ENCODE measurements at places on chromosomes 13 and 19. TPM values are rescaled to one million over a fixed set of nuclear protein-coding genes. Genes with fewer than 3 reads are reported as not detected.

GRCh38 chr19:41206926-41207750 lies 11.9 kb upstream of the AXL start:
- peak overlapping the region; percentile 61 for H3K27ac ChIP-seq
- H3K27me3 ChIP-seq: no peaks in the 10 kb centered on the region
- no peaks in the 10 kb centered on the region for H3K36me3 ChIP-seq
- H3K4me3 ChIP-seq: no peak overlapping the region
- no peaks in the 10 kb centered on the region for H3K4me1 ChIP-seq

- no peak for DNase-seq
- no peaks in the 10 kb centered on the region for H3K4me1 ChIP-seq
- H3K36me3 ChIP-seq: no peaks in the 10 kb centered on the region
- H3K27me3 ChIP-seq: no peaks in the 10 kb centered on the region
Observed at GRCh38 chr13:68982961-68983619, 1124.5 kb upstream of the ATXN8OS start.

Gene CELF5
- not detected for total RNA-seq

Gene RNF17
- total RNA-seq: not detected

Gene SOX1
- not detected for total RNA-seq

DNA sequence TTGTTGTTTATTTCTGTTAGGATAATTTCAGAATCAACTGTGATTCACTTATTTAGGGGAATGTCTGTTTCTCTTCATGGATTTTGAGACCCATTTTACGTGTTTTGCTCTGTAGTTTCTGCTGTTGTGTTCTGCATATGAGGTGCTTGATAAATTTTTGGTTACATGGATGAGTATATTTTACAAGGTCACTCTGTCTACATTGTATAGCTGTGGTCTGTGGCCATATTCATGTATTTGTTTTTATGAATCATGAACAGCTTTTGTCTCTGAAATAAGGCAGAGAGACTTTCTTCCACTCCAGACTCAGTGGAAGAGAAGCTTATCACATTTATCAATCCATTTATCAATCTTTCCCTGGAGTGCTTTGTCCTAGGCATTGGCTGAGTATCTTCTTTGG lies 56.6 kb downstream of the PDS5B start:
- H3K27me3 ChIP-seq: no peaks in the 10 kb centered on the region
- no peaks in the 10 kb centered on the region for H3K4me1 ChIP-seq
- no peak for DNase-seq
- no peak overlapping the region for H3K27ac ChIP-seq
- no peaks in the 10 kb centered on the region for H3K36me3 ChIP-seq

Gene CAPS
- 4.5 TPM for total RNA-seq

GRCh38 chr19:47609906-47610894 lies 1.3 kb downstream of the BICRA start:
- H3K4me3 ChIP-seq: peak overlapping the region; percentile 82
- peak overlapping the region; percentile 99 for H3K27ac ChIP-seq
- H3K4me1 ChIP-seq: no peaks in the 10 kb centered on the region
- no peaks in the 10 kb centered on the region for H3K36me3 ChIP-seq

- no peak for DNase-seq
- H3K27me3 ChIP-seq: no peaks in the 10 kb centered on the region
- no peaks in the 10 kb centered on the region for H3K4me1 ChIP-seq
- no peaks in the 10 kb centered on the region for H3K36me3 ChIP-seq
Observed at GRCh38 chr13:72527333-72527732, 200.1 kb downstream of the MZT1 start.

DNA sequence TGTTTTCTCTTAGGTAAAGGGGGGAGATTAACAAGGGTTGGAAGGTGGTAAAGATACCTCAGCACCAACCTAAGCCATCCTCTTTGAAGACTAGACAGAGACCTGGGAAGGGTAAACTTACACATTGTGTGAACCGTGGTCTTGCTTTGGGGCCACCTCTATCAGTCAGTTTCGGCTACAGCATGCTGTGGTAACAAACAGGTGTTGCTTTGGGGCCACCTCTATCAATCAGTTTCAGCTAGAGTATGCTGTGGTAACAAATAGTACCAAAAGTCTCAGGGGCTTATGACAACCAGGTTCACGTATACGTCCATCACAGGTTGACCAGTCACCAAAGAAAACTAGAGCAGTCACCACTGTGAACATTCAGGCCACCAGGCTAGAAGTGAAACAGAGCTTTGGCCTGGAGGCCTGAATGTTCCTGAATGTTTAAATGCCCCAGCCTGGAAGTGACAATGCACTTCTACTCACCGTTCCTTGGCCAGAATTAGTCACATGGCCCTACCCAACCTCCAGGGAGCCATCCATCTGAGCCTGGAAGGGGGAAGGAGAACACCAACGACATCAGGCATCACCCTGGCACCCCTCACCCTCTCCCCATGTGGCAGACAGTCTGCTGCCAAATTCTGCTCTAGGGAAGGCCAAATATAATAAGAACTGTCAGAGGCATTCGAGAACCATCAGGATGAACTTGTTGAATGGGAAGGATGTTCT lies 3.8 kb downstream of the FXYD7 start:
- no peak for DNase-seq
- H3K36me3 ChIP-seq: no peaks in the 10 kb centered on the region
- no peaks in the 10 kb centered on the region for H3K27me3 ChIP-seq
- H3K4me3 ChIP-seq: no peak overlapping the region

- DNase-seq: no peak
- no peaks in the 10 kb centered on the region for H3K4me1 ChIP-seq
- no peak overlapping the region for H3K4me3 ChIP-seq
- H3K27ac ChIP-seq: no peak overlapping the region
- no peaks in the 10 kb centered on the region for H3K27me3 ChIP-seq
Observed at GRCh38 chr19:7349961-7350711, 1.4 kb downstream of the ARHGEF18 start.

- no peak overlapping the region for H3K27ac ChIP-seq
- H3K27me3 ChIP-seq: no peaks in the 10 kb centered on the region
- H3K4me1 ChIP-seq: no peaks in the 10 kb centered on the region
- DNase-seq: peak; percentile 77
Observed at GRCh38 chr19:47296036-47296435, 13.6 kb upstream of the C5AR1 start.

GRCh38 chr19:42555317-42555716 lies 27.0 kb upstream of the CEACAM1 start:
- peak; percentile 54 for DNase-seq
- no peaks in the 10 kb centered on the region for H3K36me3 ChIP-seq
- no peak overlapping the region for H3K27ac ChIP-seq
- no peak overlapping the region for H3K4me3 ChIP-seq
- H3K4me1 ChIP-seq: no peaks in the 10 kb centered on the region

- H3K4me3 ChIP-seq: no peak overlapping the region
- no peaks in the 10 kb centered on the region for H3K4me1 ChIP-seq
- H3K27ac ChIP-seq: no peak overlapping the region
- H3K27me3 ChIP-seq: no peaks in the 10 kb centered on the region
- H3K36me3 ChIP-seq: no peaks in the 10 kb centered on the region
Observed at GRCh38 chr13:103161476-103161875, 95.3 kb upstream of the SLC10A2 start.

Gene NLRP9
- total RNA-seq: not detected

Gene ZNF177
- 1.1 TPM for total RNA-seq

- H3K27ac ChIP-seq: no peak overlapping the region
- no peaks in the 10 kb centered on the region for H3K4me1 ChIP-seq
- no peak overlapping the region for H3K4me3 ChIP-seq
- no peaks in the 10 kb centered on the region for H3K36me3 ChIP-seq
- DNase-seq: no peak
- no peaks in the 10 kb centered on the region for H3K27me3 ChIP-seq
Observed at GRCh38 chr13:42600943-42601342, 27.0 kb downstream of the TNFSF11 start.

Gene ZNF575
- not detected for total RNA-seq

DNA sequence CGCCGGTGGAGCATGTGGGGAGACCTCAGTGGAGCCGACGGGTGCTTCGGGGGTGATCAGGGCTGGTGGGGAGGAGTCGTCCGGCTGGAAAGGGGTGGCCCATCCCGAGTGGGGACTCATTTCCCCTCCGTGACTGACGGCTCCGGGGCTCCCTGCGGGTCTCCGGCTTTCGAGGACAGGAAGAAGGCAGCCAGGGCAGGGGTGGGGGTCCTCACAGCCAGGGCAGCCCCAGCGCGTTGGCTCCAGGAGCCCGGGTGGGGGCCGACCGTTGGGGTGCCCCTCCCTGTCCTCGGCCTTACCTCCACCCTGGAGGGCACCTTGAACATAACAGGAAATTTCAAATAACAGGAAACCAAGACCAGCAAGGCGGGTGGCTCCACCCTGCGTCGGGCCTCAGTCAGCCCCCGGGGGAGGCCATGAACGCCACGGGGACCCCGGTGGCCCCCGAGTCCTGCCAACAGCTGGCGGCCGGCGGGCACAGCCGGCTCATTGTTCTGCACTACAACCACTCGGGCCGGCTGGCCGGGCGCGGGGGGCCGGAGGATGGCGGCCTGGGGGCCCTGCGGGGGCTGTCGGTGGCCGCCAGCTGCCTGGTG lies at the start of gene S1PR4:
S1PR4 (plus strand) TSS at position 393 of the 596 bp plus-strand sequence; CDS start at position 417, 24 bp downstream.
- no peaks in the 10 kb centered on the region for H3K4me1 ChIP-seq
- H3K36me3 ChIP-seq: no peaks in the 10 kb centered on the region
- H3K27me3 ChIP-seq: no peaks in the 10 kb centered on the region
- no peak within 1 kb of the TSS for H3K27ac ChIP-seq

- no peaks in the 10 kb centered on the region for H3K36me3 ChIP-seq
- no peak overlapping the region for H3K4me3 ChIP-seq
- no peak for DNase-seq
- no peak overlapping the region for H3K27ac ChIP-seq
- H3K4me1 ChIP-seq: no peaks in the 10 kb centered on the region
Observed at GRCh38 chr19:1488282-1488601, 1.9 kb downstream of the PCSK4 start.

GRCh38 chr19:52094526-52095130 lies 937 bp downstream of the ZNF841 start:
- no peaks in the 10 kb centered on the region for H3K36me3 ChIP-seq
- no peaks in the 10 kb centered on the region for H3K27me3 ChIP-seq
- H3K27ac ChIP-seq: no peak overlapping the region
- H3K4me3 ChIP-seq: peak overlapping the region; percentile 88
- H3K4me1 ChIP-seq: no peaks in the 10 kb centered on the region
- DNase-seq: no peak

GRCh38 chr19:46731007-46731501 lies 14.1 kb upstream of the PRKD2 start:
- H3K4me3 ChIP-seq: no peak overlapping the region
- no peak for DNase-seq
- no peaks in the 10 kb centered on the region for H3K27me3 ChIP-seq
- no peak overlapping the region for H3K27ac ChIP-seq
- no peaks in the 10 kb centered on the region for H3K4me1 ChIP-seq

Gene FGF14
- total RNA-seq: 1.3 TPM

GRCh38 chr13:49938921-49939320 lies 2.8 kb upstream of the SPRYD7 start:
- H3K4me1 ChIP-seq: no peaks in the 10 kb centered on the region
- H3K27ac ChIP-seq: peak overlapping the region; percentile 20
- H3K36me3 ChIP-seq: no peaks in the 10 kb centered on the region

Gene CALR3
- total RNA-seq: not detected

- H3K27me3 ChIP-seq: no peaks in the 10 kb centered on the region
- DNase-seq: no peak
- no peak overlapping the region for H3K4me3 ChIP-seq
- peak overlapping the region; percentile 98 for H3K27ac ChIP-seq
- H3K4me1 ChIP-seq: peaks cover 45% of the 10 kb centered on the region
Observed at GRCh38 chr19:41307954-41308449, 2.0 kb upstream of the CCDC97 start.

- H3K36me3 ChIP-seq: no peaks in the 10 kb centered on the region
- peak overlapping the region; percentile 35 for H3K4me3 ChIP-seq
- DNase-seq: no peak
- peaks cover 4% of the 10 kb centered on the region for H3K27me3 ChIP-seq
Observed at GRCh38 chr19:50551715-50552187, 16.5 kb downstream of the LRRC4B start.

- H3K27ac ChIP-seq: no peak overlapping the region
- H3K4me1 ChIP-seq: no peaks in the 10 kb centered on the region
- no peaks in the 10 kb centered on the region for H3K36me3 ChIP-seq
- no peaks in the 10 kb centered on the region for H3K27me3 ChIP-seq
- DNase-seq: no peak
Observed at GRCh38 chr13:25872481-25873241, 179.2 kb downstream of the SHISA2 start.

GRCh38 chr19:19554074-19555023 lies 16.3 kb downstream of the CILP2 start:
- no peak overlapping the region for H3K27ac ChIP-seq
- H3K36me3 ChIP-seq: no peaks in the 10 kb centered on the region
- DNase-seq: no peak
- H3K4me1 ChIP-seq: no peaks in the 10 kb centered on the region
- no peaks in the 10 kb centered on the region for H3K27me3 ChIP-seq
- no peak overlapping the region for H3K4me3 ChIP-seq

Gene KCNN4
- 1.3 TPM for total RNA-seq

Gene CDX2
- not detected for total RNA-seq

Gene PRRG2
- total RNA-seq: 0.63 TPM

- DNase-seq: no peak
- no peaks in the 10 kb centered on the region for H3K27me3 ChIP-seq
- no peaks in the 10 kb centered on the region for H3K36me3 ChIP-seq
- H3K27ac ChIP-seq: no peak overlapping the region
Observed at GRCh38 chr13:40676007-40676406, 9.6 kb upstream of the FOXO1 start.

Gene GPR12
- total RNA-seq: 0.07 TPM

GRCh38 chr13:109768616-109769015 lies 17.8 kb downstream of the IRS2 start:
- peaks cover 64% of the 10 kb centered on the region for H3K36me3 ChIP-seq
- H3K27ac ChIP-seq: no peak overlapping the region
- DNase-seq: no peak

DNA sequence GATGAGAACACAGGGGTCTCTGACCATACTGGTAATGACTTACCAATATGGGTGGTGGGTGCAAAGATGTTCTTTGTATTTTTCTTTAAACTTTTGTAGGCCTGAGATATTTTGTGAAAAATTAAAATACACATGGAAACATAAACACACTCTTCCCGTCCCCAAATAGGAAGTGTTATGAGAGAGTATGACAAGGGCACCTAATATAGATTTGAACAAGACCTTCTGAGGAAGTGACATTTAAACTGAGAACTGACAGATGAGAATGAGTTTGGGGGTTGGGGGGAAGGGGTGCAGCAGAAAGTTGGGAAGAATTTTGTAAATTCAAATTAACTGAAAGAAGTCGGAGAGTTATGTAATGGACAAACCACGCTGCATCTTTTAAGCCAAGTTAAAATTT lies 224.2 kb downstream of the RGCC start:
- no peaks in the 10 kb centered on the region for H3K27me3 ChIP-seq
- H3K4me3 ChIP-seq: no peak overlapping the region
- no peak for DNase-seq
- H3K4me1 ChIP-seq: peaks cover 16% of the 10 kb centered on the region

DNA sequence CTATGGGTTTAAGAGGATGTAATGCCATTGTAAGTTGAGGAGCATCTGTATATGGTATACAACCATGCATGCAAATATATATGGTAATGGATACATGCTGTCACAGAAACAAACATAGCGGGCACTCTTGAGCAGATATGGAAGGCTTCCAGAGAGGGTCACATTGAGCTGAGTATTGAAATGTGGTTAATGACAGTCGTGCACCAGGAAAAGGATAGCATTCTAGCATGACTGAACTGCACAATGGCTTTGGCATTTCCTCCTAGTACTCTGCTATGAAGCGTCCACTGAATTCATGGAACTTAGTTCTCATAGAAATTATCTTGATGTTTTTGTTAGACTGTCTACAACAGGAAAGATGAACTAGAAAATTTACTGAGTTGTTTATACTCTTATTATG lies 25.2 kb downstream of the DGKH start:
- no peak for DNase-seq
- no peak overlapping the region for H3K27ac ChIP-seq
- no peak overlapping the region for H3K4me3 ChIP-seq
- no peaks in the 10 kb centered on the region for H3K27me3 ChIP-seq
- H3K4me1 ChIP-seq: no peaks in the 10 kb centered on the region

Measured in right atrium auricular region (tissue), 2 donors.